ENCODE measurements at places on chromosomes 13 and 19. TPM values are rescaled to one million over a fixed set of nuclear protein-coding genes. Genes with fewer than 3 reads are reported as not detected.

The RHPN2 gene
- 4.4 TPM for total RNA-seq

The LILRA5 gene
- total RNA-seq: not detected

The ZNF534 gene
- not detected for total RNA-seq

The C19orf33 gene
- 27.9 TPM for total RNA-seq

The PEAK3 gene
- 0.13 TPM for total RNA-seq

The SBK2 gene
- total RNA-seq: 1.8 TPM

The CEACAM7 gene
- not detected for total RNA-seq

The ZNF577 gene
- 1.9 TPM for total RNA-seq

The R3HDM4 gene
- total RNA-seq: 56.2 TPM

The ERFL gene
- total RNA-seq: not detected

The ZNF208 gene
- not detected for total RNA-seq

The CSNK1G2 gene
- total RNA-seq: 77.4 TPM

The ZNF787 gene
- 9.6 TPM for total RNA-seq

The CEACAM19 gene
- 0.24 TPM for total RNA-seq

The SLC7A9 gene
- not detected for total RNA-seq

The NR2F6 gene
- total RNA-seq: 76.9 TPM

The TMEM161A gene
- total RNA-seq: 51.0 TPM

The FDX2 gene
- total RNA-seq: 45.3 TPM

The INSL3 gene
- total RNA-seq: not detected

Data from epithelial cell of alveolus of lung (primary cell).